ENCODE measurements at places on chromosomes 6 and 20. TPM values are rescaled to one million over a fixed set of nuclear protein-coding genes. Genes with fewer than 3 reads are reported as not detected.

- no peak for DNase-seq
Observed at GRCh38 chr6:142819603-142820337, 125.2 kb downstream of the HIVEP2 start.

- no peak for DNase-seq
Observed at GRCh38 chr6:7916959-7917358, 6.4 kb upstream of the TXNDC5 start.

- DNase-seq = no peak
Observed at GRCh38 chr6:90739802-90740201, 152.9 kb upstream of the MAP3K7 start.

- DNase-seq = no peak
Observed at GRCh38 chr20:7775072-7775471, 165.2 kb downstream of the HAO1 start.

NEURL2 gene
- total RNA-seq = 10.6 TPM

- DNase-seq = no peak
Observed at GRCh38 chr6:86016567-86016966, 373.9 kb upstream of the SYNCRIP start.

- no peak for DNase-seq
Observed at GRCh38 chr6:97040355-97040860, 115.9 kb downstream of the KLHL32 start.

FOXF2 gene
- total RNA-seq = 1.1 TPM

GRCh38 chr6:136526196-136526930 is 23.9 kb downstream of the MAP7 start:
- no peak for DNase-seq

- DNase-seq = no peak
Observed at GRCh38 chr20:23763345-23763744, 12.6 kb upstream of the CST1 start.

AIF1 gene
- total RNA-seq = 95.1 TPM

GRCh38 chr6:42451333-42452170 is at the start of gene TRERF1:
TRERF1 (minus strand) TSS chr6:42451926; CDS start chr6:42269590, 182,336 bp downstream.
- DNase-seq = no peak

DNA sequence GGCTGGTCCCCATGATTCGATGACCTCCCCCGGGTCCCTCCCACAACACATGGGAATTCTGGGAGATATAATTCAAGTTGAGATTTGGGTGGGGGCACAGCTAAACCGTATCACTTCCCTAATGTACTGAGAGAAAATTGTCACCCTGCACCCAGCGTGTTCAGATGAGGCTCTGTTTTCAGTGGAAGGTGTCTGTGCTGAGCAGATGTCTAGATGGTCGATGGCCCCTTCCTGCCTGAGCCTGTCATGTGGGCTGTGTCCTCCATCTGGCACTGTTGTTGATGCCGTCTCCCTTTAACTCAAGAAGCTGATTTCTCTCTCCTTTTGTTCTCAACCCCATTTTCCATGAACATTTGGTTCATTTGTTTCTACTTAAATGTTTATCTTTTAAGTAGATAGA is 37.0 kb downstream of the TMEM181 start:
- no peak for DNase-seq

CLPSL2 gene
- total RNA-seq = not detected

MAFB gene
- total RNA-seq = 83.4 TPM

SLC22A16 gene
- total RNA-seq = not detected

GRCh38 chr6:65790666-65791065 is 83.6 kb upstream of the EYS start:
- DNase-seq = no peak

GRCh38 chr6:125791151-125791819 is 525 bp downstream of the NCOA7 start:
- no peak for DNase-seq

CD93 gene
- 104 TPM for total RNA-seq

GRCh38 chr6:148441454-148441911 is 98.8 kb downstream of the SASH1 start:
- DNase-seq = no peak

PRR3 gene
- total RNA-seq = 5.2 TPM

SLC24A3 gene
- 9.9 TPM for total RNA-seq

- DNase-seq = no peak
Observed at GRCh38 chr6:2760882-2761842, 4.0 kb upstream of the WRNIP1 start.

SCGN gene
- total RNA-seq = 2.4 TPM

DNA sequence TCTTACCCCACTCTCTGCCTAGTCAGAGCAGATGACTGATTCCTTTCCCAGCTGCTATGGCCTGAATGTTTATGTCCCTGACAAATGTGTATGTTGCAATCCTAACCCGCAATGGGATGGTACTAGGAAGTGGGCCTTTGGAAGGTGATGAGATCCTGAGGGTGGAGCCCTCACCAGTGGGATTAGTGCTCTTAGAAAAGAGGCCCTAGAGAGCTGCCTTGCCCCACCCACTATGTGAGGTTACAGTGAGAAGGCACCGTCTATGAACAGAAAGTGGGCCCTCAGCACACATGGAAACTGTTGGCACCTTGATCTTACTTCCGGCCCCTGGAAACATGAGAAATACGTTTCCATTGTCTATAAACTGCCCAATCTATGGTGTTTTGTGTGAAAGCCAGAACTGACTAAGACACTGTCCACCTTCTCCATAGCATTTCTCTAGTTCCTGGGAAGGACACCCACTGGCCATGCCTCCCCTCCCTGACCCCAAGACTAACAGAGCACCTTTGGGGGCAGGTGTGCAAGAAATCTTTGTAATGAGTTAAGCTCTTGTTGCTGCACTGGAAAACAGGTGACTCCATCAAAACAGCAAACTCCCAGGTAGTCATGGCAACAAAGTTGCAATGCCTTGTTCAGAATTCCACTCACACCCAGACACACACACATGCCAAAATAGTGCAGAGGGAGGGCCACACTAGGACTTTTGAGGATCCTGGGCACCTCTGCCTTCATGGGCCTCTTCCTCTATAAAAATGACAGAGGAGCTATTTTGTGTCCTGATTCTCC is 16.2 kb downstream of the GABRR2 start:
- no peak for DNase-seq

GRCh38 chr20:31355981-31356380 is 12.4 kb upstream of the DEFB118 start:
- no peak for DNase-seq

BTNL2 gene
- not detected for total RNA-seq

- no peak for DNase-seq
Observed at GRCh38 chr6:705047-705446, 12.1 kb upstream of the EXOC2 start.

- DNase-seq = no peak
Observed at GRCh38 chr20:63500902-63501817, 2.3 kb upstream of the EEF1A2 start.

DNA sequence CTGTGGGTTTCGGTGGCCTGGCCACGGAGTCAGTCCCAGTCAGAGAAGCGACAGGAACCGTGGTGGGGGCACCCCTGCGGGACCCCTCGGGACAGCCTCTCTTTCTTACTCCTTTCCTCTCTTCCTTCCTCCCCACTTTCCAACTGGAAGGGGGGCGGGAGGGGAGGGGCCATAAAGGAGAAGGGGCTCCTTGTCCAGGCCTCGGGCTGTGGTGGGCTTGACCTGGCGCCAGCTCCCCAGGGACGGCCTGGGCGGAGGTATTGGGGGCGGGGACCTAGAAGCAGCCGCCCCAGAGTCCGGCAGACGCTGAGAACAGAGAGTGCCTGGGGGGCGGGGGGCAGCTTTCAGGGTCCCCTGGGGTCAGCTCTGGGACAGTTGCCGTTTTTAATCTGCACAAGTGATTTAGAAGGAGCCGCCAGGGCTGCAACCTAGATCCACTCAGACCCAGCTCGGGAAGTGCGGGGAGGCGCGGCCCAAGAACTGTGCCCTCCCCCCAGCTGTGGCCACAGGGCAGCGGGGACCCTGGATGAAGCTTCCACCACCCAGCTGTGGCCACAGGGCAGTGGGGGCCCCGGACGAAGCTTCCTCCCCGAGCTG is 6.4 kb upstream of the ABHD16B start:
- no peak for DNase-seq

NUP153 gene
- total RNA-seq = 41.1 TPM

GRCh38 chr6:40912158-40912946 is 126.7 kb downstream of the UNC5CL start:
- DNase-seq = no peak

DNA sequence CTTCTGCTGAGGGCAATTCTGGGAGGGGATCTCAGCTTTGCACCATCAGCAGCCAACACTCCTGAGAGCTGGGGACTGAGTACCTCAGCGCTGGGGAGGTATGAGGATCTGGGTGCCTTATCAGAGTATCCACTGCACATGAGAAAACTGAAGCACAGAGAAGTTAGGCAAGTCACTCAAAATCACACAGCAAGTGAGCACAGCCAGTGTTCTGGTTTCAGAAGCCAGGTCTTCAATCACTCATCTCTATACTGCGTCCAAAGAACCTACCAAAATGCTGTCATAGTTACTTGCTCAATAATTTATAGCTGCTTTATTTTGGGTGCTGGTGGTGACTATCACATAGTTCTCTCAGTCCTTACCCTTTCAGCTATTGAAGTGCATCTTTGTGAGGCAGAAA is 5.0 kb downstream of the ADTRP start:
- DNase-seq = no peak

C6orf118 gene
- total RNA-seq = not detected

GRCh38 chr6:90368601-90369000 is 72.0 kb upstream of the BACH2 start:
- no peak for DNase-seq

- no peak for DNase-seq
Observed at GRCh38 chr6:166318649-166319600, 10.7 kb upstream of the PRR18 start.

TREML2 gene
- 0.19 TPM for total RNA-seq

GPR6 gene
- total RNA-seq = not detected

DNA sequence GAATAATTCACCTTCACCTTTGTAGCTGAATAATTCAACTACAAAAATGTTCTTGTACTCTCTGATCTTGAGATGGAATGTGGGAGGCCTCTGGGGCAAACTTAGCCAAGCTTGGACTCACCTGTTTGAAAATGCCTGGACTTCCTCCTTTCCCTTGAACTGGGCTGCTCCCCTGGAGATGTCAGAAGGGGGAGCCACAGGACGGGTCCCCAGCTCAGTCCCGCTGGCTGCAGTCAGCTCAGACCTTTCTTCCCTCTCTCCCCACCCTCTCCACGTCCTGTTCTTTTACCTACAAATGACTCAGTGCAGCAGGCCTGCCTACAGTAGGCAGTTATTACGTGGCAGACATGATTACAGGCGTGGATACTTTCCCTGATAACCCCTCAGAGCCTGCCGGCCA is 131.5 kb upstream of the RALGAPA2 start:
- DNase-seq = no peak

DNA sequence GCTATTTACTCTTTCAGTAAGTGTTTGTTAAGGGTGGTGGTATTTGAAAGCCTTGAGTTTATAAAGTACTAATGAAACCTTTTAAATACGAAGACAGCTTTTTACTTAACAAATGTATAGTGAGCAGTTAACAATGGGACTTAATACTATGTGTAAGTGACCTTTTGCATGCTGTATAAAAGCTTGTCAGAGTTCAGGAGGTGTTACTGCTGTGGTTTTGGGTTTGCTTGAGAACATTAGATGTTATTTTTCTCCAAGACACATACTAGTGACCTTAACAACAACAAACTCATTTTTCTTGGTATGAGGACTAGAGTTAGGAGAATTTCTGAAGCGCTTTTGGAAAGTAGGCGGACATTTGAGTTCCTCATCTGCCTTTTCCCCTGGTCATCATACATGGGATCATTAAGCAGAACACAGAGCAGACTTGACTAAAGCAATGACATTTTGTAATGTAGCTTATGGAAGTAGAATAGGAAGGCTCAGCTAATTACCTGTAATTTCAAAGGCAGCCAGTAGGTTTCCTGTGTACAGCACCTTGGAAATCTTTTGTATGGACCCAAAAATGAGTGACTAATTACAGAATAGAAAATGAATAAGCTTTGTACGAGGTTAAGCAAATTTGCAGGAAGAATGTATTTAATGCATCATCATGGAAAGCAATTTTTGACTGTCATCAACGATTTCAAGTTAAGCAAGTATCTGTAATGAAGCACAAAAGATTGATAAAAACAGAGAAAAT is 14.1 kb downstream of the CDYL start:
- DNase-seq = no peak

IPCEF1 gene
- 0.84 TPM for total RNA-seq

PM20D2 gene
- 13.5 TPM for total RNA-seq

DNA sequence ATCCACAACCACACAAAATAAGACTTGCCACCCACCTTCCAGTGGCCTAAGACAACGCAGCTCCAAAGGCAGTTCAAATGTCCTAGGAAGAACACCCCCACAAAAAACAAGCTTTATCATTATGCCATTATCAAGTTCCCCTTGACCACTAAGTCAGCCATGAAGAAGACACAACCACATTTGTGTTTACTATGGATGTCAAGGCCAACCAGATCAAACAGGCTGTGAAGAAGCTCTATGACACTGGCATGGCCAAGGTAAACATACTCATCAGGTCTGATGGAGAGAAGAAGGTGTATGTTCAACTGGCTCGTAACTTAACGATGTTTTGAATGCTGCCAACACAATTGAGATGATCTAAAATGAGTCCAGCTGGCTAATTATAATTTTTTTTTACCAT is 26.1 kb downstream of the SEC63 start:
- no peak for DNase-seq

DNA sequence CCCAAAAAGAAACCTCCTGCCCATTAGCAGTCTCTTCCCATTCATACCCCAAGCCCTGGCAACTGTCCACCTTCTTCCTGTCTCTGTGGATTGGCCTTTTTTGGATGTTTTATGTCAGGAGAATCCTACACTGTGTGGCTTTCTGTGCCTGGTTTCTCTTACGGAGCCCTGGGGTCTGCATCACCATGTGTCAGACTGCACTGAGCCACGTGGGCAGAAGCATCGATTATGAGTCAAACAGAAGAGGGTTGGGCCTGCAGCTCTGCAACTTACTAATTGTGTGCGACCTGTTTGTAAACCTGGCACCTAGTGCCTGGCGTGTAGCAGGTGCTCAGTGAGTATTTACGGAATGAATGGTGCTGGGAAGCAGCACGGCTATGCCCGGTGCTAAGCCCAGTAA is 62.6 kb downstream of the IGF2R start:
- no peak for DNase-seq

GRCh38 chr20:57200882-57201695 is 65.4 kb downstream of the BMP7 start:
- DNase-seq = no peak

DNA sequence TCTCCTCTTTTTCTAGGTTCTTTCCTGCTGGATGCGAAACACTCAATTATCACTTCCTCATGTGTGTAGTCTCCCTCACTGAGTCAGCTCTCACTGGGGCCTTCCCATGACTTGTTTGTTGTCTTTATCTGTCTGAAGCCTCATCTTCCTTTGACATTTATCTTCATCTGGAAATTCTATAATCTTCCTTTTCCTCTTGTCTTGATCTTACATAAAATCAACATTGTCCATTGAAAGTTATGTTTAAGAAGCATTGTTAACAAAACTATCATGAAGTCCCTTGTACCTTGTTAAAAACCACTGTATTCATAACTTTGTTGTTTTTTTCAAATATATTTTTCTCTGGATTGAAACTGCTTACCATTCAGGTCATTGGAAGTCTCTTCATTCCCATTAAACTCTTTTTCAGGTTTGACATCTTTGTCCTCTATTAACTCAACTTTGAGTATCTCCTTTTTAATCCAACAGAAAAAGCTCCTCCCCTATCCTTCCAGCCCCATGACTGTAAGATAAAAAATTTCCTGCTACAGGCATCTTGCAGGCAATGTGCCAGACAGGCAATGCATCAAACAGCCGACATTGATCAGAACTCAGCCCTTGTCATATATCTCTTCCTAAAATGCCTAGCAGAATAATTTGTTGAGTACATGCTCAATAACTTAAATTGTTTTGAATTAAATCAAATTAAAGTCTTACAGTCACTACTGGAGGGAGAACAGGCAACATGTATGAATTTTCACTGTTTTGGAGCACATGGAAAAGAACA is 34.8 kb downstream of the MYLIP start:
- no peak for DNase-seq

PARD6B gene
- total RNA-seq = 6.6 TPM

CST7 gene
- 6.4 TPM for total RNA-seq
